ENCODE measurements at places on chromosomes 11 and 22.

DNA sequence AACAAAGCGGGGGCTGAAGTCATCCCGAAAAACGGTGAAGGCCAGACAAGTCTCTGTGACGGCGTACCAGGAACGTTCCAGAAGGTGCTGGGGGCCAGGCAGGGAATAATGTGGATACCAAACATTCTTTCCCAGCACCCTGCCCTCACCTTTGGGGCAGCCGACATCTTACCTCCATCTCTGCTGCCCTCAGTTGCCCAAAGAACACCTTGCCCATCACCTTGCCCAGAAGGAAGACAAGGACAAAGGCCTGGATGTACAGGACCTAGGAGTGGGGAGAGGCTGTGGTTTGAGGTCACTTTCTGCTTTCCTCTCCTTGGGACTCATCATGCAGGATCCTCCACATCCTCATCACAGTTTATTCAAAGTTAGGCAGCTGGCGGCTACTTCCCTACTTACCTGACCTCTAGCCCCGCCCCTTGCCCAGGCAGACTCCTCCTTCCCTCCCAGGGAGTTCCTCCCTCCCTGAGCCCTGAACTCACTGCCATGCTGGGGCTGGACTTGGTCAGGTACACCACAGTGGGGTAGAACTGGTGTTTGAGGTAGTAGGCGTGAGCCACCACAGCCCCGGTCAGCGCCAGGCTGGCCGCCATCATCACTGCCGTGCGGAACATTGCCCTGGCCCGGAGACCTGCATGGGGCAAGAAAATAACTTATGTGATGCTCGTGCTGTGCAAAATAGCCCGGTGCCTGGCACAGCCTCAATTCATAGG is 1.2 kb downstream of the SYVN1 start:
- DNase-seq: peak; percentile 71

DNA sequence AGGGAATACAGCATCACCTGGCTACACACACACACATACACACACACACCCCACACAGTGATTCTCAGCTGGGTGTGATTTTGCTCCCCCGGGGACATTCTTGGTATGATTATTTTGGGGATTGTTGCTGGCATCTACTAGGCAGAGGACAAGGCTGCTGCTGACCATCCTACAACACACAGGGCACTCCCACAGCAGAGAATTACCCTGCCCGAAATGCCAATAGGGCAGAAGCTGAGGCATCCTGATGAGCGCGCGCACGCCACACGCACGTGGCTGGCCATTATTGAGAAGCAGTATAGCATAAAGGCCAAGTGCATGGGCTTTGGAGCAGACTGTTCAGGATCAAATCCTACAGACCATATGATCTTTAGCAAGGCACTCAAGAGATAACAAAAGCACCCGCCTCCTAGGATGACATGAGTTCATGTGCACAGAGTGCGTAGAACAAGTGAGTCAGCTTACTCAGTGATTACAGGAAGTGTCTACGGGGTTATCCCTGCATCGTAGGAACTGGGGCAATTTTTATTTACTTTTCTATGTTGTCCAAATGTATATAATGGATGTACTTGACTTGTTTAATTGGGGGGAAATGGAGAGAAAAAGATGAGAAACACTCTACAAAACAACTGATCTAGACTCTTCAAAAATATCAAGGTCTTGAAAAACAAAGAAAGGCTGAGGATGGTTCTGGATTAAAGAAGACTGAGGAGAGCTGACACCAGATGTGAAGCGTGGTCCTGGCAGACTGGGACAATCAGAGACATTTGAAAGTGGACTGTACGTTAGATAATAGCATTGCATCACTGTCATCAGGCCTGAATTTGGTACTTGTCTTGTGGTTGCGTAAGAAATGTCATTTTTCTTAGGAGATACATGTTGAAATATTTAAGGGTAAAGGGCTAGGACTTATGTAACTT is 7.2 kb upstream of the EHD1 start:
- no peak for DNase-seq

GRCh38 chr22:42203609-42204008 is 66.8 kb downstream of the TCF20 start:
- no peak for DNase-seq

DNA sequence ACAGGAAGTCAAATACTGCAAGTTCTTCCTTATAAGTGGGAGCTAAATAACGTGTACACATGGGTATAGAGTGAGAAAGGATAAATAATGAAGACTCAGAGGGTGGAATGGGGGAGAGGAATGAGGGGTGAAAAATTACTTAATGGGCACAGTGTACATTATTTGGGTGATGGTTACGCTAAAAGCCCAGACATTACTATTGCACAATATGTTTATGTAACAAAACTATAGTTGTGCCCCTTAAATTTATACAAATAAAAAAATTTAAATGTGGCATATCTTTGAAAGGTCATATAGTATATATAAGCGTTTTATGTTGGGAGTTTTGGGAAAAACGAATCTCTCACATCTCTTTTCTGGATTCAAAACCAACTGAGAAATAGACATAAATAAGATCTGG is 96.1 kb downstream of the KIF18A start:
- no peak for DNase-seq

GRCh38 chr11:66854729-66855211 is 2.1 kb upstream of the LRFN4 start:
- DNase-seq: no peak

DNA sequence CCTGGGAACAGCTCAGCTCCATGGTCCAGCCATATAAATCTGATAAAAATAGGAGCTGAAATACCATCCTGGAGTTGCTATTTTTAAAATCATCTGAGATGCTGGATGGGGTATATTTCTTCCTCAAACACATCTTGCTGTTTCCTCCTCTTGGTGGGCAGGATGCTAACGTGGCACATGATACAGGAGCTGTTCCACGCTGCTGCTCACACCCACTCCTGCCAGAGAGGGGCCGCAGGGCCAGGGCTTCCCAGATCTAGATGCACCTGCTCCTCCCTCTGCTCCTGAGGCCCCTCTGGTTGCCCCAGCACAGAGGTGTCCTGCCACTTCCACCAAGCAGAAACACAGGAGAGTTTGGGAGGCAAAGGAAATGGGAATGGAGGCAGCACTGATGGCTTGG is 3.3 kb upstream of the ST3GAL4 start:
- DNase-seq: no peak

DNA sequence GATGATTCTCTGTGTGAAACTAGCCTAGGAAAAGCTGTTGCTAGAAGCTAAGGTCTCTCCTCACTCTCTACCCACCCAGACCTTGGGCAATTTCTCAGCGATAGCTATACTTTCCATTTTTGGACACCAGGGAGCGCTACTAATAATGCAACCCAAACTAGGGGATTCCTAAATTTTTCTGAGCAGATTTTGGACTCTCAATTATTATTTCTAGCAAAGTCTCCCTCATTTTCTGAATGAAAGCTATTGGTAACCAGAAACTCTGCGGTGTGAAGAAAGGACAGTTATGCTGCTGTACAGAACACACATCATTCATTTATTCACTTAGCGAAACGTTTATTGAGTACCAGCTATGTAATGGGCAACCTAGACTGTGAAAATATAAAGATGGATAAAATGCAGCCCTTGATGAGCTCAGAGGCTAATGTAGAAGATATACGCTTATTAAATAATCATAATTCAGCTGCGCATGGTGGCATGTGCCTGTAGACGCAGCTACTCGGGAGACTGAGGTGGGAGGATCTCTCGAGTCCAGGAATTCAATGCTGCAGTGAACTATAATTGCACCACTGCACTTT is 6.1 kb upstream of the STIM1 start:
- DNase-seq: peak; percentile 39

DNA sequence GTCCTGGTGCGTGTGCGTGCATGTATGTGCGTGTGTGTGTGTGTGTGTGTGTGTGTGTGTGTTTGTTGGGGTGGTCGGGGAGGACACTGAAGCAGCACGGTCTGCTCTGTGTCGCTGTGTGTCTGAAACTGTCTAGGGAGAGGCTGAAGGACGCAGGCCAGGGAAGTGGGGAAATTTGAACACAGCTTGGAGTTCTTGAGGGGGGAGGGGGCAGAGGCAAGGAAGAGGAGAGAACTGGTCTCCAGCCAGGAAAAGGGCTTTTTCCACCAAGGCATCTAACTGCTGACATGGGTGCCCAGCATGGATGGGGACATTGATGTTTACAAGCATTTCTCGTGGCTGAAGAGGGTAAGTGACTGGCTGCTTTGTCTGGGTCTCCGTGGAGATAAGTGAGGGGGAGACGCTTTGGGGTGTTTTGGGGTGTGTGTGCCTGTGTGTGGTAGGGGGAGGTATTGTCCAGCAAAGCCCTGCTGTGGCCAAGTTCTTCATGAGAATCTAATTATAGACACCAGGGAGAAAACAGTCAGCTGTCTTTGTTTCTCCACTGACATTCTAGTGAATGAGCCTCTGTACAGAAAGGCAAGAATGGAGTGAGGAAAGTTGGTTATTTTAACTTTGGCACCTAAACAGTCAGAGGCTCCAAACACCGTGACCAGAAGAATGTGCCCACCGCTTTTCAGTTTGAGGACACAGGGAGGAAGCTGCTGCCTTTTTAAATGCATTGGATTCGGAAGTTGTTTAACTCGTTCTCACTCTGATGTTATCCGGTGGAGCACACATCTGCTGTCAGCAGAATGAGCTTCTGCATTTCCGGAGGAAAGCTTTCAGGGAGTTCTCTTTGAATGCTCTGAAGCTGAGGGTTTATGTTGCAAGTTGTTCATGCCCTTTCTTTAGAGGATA is 63.7 kb downstream of the PPFIBP2 start:
- no peak for DNase-seq

- no peak for DNase-seq
Observed at GRCh38 chr11:28105869-28106268, 2.1 kb downstream of the KIF18A start.

- no peak for DNase-seq
Observed at GRCh38 chr11:96104496-96104895, 180.6 kb upstream of the MTMR2 start.

GRCh38 chr22:36088292-36088691 is 59.7 kb upstream of the RBFOX2 start:
- DNase-seq: no peak

DNA sequence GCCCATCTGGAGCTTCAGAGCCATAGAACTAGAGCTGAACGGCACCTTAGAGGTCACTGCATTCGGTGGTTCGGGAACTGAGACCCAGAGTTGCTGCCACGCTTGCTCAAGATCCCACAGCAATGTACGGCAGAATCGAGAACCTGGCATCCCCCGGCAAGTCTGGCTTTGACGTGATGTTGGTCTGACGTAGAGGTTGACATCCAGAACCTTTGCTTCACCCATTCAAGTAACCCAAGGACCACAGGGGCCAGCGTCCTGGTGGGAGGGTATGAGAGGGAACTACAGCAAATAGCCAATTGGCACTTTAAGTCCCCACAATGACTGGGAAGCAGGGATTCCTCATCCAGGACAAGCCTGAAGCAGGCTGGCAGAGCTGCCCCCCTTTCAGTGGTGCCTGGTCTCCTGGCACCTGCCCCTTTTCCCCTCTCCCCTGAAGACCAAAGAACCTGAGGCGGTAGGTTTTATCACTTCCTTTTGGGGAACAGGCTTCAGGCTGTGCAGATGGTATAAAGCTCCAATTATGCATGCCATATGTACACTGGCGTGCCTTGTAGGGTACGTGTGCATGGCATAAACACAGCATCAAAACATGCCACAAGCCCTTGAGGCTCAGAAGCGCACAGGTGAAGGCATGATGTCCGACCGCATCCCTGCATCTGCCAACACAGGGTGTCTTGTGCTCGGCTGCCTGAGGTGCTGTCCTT is 15.3 kb upstream of the TEF start:
- DNase-seq: no peak

DNA sequence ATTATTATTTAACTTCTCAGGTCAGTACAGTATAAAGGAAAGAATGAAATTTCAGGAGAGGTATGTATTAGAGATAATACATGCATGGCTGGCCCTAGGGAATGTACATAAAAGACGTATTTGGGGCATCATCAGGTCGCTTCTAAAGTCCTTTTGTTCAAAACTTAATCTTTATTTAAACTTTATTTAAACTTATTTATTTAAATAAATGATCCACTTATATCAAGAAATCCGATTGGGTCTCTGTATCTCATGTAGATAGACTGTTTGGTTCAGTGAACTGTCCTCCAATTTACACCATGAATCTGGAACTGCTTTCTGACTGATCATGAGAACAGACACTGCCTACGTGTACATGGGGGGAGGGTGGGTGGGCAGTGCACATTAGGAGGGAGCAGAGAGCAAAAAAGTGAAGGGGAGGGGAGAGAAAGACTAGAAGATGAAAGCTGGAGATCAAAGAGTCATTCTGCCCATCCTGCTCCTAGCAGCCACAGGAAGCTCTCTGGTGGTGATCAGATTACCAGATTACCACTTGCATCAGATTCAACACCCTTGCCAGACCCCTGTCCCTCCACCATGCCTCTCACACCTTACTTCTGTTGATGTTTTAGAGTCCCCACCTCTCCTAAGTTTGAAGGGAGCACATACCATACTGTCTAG is 92.1 kb upstream of the MTMR2 start:
- DNase-seq: no peak

DNA sequence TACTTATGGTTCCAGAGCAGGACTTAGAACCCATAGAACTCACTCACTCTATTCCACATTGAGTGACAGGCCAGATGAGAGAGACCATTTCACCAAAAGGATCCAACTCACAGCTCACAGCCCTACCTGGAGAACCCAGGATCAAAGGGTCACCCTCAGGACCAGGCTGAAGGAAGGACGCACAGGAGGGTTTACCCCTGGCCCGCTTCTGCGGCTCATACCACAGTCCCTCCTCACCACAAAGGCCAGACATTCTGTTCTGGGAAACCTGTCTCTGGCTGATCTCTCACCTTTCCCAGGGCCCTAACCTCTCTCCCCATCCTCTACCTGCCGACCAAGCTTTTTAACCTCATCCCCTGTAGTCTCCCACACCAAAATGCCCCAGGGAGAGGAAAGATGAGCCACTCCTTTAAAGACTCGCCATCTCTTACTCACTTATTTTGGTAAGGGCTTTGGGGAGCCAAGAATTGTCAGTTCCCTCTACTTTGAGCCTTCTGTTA is 4.7 kb downstream of the FOSL1 start:
- DNase-seq: no peak

- no peak for DNase-seq
Observed at GRCh38 chr22:30324014-30324730, 2.6 kb downstream of the TBC1D10A start.

DNA sequence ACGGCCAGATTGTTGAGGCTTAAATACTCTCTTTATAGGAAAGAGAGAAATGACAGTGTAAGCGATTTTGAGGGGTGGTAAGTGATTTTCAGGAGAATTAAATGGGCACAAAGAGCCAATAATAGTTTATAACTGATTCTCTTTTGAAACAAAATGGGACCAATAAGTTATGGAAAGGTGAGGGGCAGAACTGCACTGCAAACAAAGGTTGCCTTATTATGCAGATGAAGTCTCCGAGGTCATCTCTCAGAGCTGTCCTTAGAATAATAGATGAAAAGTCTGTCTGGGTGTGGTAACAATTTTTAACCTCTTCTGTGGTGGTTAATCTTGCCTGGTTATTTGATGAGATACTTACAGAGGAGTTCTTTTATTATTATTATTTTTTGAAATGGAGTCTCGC is 14.7 kb upstream of the CRTAM start:
- no peak for DNase-seq

DNA sequence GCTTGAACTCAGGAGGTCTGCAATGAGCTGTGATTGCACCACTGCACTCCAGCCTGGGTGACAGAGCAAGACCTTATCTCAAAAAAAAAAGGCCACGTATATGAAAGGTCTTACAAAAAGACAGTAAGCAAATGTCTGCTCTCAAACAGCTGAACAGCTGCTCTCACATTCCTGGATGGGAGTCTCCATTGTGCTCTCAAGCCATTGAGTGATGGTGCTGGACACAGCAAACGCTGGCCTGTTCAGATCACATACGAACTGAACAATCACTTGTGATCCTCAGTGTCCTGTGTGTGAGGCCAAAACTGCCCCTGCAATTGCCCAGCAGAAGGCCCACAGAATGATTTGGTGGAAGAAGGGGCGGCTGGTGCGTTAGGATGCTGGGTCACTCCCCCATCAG is 34.4 kb upstream of the YWHAH start:
- DNase-seq: no peak
